SJSA1 (cell line): ENCODE measurements at places on chromosomes 5 and 9. TPM values are rescaled to one million over a fixed set of nuclear protein-coding genes. Genes with fewer than 3 reads are reported as not detected.

DNA sequence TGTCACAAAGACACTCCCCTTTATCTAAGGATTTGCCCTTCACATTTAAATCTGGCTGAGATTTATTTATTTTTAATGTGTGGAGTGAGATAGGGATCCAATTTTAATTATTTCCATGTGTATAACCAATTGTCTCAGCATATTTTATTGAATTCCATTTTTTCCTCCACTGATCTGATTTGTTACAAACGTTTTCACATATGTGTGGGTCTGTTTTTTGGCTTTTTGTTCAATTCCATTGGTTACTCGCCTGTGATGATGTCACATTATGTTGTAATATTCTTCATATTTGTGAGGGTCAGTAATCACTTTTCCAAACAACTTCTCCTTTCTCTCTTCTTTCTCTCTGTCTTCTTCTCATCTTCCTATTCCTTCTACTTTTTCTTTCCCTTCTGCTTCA lies 278.3 kb upstream of the RFX3 start:
- no peak for DNase-seq

The IER5L gene
- total RNA-seq: 6.7 and 8.8 TPM in 2 replicates

DNA sequence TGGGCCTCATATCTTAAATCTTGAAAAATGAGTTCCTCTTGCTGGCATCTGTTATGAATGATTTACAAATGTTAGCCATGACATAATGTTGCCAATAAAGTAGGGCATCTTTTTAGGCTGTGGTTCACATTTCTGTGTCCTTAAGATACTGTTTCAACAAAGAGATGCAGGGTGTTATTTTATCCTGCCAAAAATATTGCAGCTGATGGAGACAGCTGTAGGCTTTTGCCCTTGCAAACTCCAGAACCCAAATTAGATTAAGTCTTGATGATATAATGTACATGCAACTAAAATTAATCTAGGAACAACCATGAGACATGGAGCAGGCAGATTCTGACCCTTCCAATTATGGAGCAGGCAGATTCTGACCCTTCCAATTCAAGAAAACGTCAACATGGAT lies 228.2 kb upstream of the GRIN3A start:
- no peak for DNase-seq

- DNase-seq: no peak
Observed at GRCh38 chr5:98175474-98175873, 598.0 kb upstream of the RGMB start.

The MFAP3 gene
- 42.9 and 87.4 TPM in 2 replicates for total RNA-seq

DNA sequence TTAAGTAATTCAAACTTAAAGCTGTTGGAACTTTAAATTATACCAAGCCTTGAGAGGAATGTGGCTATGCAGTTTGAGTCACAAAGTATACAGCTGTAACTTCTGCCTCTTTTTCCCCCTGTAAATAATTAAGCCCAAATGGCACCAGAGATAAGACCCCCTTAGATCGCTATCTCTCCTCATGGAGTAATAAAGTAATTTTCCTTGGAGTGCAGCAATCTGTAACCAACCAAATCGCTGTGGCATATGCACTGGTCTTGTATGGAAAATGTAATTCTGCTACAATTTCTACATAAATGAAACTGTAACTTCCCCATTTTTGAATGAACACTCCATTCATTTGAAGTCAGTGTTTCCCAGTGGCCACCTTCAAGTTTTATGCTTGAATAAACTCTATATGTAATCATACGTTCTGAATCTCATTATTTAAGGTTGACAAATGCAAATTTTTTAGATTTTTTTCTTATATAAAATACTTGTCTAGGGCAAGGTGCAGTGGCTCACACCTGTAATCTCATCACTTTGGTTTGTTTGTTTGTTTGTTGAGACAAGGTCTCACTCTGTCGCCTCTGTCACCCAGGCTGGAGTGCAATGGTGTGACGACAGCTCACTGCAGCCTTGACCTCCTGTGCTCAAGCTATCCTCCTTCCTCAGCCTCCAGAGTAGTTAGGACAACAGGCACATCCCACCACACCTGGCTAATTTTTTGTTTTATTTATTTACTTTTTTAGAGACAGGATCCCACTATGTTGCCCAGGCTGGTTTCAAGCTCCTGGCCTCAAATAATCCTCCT lies 12.3 kb downstream of the SUSD1 start:
- no peak for DNase-seq

The GPR151 gene
- total RNA-seq: not detected in 2 replicates

DNA sequence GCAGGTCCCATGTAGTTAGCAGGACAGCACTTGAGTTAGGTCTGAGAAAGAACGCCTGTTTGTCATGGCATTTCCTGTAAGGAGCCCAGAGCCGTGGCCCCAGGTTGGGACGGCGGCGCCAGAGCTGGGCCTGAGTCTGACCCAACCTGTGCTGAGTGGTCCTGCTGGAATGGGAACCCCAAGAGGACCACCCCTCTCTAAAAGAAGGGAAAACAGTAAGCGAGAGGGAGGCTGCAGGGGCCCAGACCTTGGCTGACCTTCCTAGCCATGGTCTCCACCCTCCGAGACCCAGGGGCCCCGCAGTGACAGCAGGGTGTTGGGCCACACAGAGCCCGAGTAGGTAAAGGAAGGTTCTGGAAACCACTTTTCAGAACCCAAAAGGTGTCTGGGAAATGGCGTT lies 1.8 kb upstream of the LRRC14B start:
- DNase-seq: no peak

DNA sequence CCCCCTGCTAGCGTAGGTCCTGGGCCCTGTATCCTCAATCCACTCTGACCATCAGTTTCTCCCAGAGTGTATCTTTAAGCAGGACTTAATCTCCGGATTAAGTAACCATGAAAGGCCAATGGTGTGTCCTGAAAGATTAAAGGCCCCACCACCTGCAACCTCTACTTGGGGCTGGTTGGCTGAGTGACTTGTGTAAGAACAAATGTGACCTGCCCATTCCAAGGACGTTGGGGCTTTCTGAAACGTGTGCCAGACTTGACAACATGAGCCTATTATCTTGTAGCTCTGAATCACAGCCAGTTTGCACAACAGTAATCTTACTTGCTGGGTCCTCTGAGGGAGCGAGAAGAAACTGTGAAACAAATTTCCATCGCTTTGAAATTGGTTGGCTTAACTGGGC lies 3.1 kb upstream of the PRELID2 start:
- DNase-seq: no peak

DNA sequence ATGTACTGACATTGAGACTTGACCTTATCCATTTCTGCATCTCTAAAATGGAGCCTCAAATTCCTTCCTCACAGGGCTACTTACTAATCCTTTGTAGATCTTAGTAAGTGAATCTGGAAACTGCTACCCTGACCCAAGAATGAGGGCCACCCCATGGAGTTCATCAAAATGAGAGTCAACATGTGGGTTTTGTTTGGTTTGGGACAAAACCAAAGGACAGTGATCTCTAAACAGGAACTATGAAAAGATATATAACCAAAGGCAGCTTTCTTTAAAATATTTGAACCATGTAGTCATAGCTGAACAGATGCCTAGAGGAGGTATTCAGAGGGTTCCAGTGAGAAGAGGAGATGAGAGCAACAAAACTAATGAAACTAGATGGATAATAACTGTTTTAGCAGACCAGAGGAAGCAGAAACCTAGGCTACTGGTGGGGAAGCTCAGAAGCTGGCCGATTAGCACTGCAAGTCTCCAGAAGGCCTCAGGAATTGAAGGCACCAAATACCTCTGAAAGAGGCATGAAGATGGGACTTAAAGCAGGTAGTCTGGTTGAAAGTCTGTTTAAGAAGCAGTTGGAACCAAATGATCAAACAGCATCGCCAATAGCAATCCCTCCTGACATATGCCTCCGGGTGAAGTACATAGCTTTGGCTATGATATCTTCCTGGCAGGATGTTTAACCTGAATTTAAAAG lies 45.8 kb downstream of the THOC3 start:
- peak; percentile 93 for DNase-seq

The CDKN2B gene
- total RNA-seq: 22.3 and 29.6 TPM in 2 replicates
